ENCODE measurements at places on chromosomes 16 and 17.

DNA sequence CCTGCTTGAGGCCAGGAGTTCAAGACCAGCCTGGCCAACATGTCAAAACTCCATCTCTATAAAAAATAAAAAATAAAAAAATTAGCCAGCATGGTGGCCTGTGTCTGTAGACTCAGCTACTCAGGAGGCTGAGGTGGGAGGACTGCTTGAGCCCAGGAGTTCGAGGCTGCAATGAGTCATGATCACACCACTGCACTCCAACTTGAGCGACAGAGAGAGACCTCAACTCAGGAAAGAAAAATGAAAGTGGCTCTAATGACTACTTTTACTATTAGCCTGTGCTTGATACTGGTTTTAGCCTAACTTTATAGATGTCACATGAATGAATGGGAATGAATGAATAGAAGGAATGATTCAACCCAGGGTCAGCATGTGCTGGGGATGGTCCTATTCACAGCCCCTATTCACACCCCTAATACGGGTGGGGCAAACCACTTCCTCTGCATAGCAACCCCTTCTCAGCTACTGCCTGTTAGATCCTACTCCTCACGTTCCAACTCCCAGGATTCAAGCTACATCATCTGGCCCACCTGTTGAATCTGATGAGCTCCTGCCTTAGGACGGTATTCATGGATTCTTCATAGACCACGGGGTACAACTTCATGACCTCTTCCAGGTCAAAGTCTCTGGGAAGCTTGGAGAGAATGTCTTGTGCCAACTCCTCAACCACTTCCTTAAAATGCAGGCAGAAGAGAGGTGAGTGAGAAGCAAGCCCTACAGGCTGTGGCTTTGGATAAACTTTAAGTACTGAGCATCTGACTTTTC, 40.5 kb downstream of the LYRM1 start:
- no peak for DNase-seq

GRCh38 chr17:8292639-8293395, 2.4 kb downstream of the SLC25A35 start:
- DNase-seq = no peak

DNA sequence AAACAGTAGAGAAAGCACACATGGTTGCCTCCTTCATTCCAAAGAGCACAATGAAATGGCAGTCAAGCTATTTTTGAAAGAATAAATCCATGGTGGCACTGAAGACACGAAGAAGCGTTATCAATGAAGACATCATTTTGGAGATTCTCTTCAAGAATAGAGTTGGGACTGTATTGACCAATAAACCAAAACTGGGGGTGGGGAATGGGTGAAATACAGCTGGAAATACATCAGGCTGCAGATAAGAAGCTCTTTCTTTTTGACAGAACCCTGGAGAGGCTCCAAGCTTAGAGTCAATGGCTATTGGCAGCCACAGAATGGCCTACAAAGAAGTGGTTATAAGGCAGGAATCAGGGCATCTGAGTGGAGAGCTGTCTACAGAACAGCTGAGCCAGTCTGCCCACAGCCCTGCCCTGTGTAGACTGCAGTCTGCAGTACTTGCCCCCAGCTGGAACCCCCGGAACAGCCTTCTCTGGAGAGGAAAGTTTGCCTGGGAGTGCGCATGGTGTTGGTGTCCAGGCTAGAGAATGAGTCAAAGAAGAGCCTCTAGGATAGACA, 100.4 kb downstream of the STX8 start:
- DNase-seq = no peak

GRCh38 chr17:61312406-61313295, 87.0 kb upstream of the TBX2 start:
- no peak for DNase-seq

DNA sequence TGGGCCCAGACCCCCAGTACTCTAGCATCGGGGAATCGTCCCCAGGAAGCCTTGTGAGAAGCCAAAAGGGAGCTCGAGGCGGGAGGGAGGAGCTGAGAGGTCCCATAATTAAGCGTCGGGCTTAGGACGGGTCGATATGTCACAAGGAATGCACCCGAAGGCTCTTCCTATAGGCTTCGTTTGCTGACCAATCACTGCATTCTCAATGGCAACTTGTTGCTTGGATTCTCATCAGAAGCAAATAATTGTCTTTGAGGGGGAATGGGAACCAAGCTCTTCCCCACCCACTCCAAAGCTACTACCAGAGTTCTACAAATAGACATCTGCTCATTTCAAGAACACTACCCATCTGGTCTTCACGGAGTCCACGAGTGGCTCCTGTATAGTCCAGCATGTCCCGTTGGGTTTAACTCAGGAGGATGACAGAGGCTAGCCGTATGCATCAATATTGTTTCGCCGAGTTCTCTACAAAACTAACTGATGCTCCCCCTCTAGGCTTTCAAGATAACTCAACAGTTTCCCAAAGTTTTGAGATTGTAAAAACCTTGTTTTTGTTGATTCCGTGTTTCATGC, 628 bp upstream of the BLMH start:
- DNase-seq = no peak

DNA sequence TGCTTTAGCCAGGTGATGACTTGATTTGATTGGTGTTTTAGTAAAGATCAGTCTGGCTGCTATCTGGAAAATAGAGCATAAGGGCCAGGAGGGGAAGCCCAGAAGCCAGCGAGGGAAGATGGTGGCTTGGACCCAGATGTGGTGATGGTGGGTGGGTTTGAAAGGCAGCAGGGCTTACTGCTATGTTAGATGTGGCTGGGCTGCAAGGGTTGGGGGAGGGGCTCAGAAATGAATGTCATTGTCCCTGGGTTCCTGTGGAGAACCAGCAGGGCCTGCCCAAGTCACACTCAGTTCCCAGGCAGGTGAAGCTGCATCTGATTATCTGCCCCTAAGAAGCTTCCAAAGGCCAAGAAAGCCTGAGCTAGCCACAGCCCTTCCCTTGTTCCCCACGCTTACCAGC, 71.7 kb upstream of the BRD7 start:
- no peak for DNase-seq

DNA sequence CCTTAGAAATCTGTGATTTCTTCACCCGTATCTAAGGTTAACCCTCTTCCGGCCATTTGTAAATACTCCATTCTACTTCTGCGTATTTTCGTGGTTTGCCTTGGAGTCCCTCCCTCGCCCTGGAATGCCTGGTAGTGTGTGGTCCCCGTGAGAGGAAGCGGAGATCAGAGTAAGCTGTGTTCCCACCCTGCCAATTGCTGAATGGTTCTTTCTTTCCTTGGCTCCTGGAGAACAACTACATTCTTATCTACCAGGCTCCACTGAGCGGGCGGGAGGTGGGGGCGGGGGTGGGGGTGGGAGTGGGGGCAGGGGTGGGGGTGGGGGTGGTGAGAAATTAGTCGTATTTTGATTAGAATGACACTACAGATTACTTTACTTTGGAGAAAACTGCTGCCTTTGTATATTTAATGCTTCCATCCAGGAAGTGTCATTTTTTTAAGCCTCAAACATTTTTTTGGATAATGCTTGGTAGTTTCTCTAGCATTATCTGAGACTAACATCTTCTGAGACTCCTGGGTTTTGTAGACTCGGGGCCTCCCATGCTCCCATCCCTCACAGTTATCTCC, 20.9 kb upstream of the FASN start:
- no peak for DNase-seq

GRCh38 chr16:48366165-48367093, 18.8 kb downstream of the SIAH1 start:
- DNase-seq = no peak

GRCh38 chr16:17155485-17155884, 315.3 kb downstream of the XYLT1 start:
- DNase-seq = no peak

DNA sequence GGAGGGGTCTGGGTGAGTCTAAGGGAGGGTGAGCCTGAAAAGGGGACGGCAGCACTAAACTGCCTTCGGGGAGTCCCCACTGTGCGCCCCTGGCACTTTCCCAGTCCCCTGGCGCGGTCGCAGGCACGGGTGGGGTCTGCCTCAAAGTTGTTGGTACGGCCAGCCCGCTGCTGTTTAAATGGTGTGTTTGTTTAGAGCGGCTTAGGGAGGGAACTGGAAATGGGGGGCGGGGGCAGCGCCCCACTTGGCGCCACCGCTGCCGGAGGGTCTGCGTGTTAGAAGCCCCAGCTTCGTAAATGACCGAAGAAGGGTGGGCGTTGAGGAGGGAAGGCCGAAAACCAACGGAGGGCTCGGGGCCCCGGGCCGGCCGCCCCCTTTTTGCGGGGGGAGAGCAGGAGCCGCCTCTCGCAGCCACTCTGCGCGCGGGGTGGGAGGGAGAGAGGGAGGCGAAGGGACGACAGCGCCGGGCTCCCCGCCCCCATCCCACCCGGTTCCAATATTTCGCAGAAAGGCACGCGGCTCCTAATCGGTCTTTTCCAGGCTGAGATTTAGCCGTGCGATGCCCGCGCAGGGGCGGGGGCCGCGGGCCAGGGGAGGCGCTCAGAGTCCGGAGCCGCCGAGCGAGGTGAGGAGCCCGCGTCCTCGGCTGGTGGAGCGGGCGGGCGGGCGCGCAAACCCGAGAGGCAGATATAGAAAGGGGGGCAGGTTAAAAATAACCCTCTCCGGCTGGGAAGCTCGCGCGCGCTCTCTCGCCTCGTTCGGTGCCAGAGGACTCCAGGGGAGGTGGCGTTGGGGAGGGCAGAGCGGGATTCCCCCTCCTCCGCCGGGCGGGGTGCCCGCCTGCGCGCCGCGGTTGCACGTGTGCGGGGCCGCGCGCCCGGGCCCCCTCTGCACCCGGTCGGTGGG, 54.9 kb downstream of the SREBF1 start:
- DNase-seq = no peak

- no peak for DNase-seq
These were observed 262.1 kb upstream of the CA10 start for GRCh38 chr17:52420555-52421078.

- DNase-seq = no peak
These were observed 9.2 kb downstream of the HSBP1 start for GRCh38 chr16:83817022-83817421.

- no peak for DNase-seq
These were observed 60.2 kb downstream of the WIPI1 start for GRCh38 chr17:68397108-68397536.

GRCh38 chr16:49924078-49924477, 68.2 kb upstream of the ZNF423 start:
- no peak for DNase-seq

DNA sequence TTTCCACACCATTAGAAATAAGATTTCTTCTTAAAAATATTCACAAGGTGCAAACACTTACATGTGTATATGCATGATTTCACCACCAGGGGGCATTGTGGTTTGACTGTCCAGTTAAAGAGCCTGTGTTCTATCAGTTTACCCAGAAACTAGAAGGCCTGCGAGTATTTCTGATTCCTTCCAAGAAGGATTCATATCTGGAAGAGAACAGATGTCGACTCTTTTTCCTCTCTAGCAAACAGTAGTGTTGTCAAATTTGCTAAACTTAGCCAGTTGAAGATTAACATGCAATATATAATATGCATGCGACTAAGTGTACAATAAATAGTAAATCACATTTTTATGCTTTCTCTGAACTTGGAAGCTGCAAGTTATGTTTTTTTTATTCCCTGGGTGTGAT, 404.1 kb downstream of the WWOX start:
- DNase-seq = peak; percentile 12

- DNase-seq = no peak
These were observed 223.3 kb downstream of the CBLN1 start for GRCh38 chr16:49058382-49058781.

GRCh38 chr17:61247439-61247838, 152.2 kb upstream of the TBX2 start:
- DNase-seq = no peak

DNA sequence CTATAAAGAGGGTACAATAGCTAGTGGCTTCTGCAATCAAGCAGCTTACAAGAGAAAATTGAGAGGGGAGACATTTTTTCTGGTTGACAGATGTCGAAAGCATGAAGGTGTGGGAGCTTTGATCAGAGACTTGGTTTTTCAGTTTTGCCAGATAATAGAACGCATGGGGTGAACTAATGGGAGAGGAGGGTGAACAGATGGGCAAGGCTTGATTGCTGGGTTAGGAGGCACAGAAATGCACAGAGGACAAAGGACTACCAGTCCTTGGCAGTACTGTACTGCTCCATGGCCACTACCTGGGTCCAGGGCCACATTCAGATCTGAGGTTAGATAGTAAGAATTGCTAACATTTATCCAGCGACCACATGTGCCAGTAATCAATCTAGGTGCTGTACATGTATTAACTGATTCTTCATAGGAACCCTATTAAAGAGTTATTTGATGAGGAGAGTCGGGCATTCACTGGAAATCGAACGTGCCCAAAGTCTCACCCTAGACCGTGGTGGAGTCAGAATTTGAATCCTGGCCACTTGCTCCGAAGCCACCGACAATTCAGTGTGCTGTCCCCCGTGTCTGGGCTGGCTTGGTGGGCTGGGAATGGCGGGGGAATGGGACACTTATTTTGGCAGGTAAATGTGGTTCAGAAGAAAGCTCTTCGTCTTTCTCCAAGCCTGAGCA, 873 bp upstream of the KSR1 start:
- no peak for DNase-seq

- no peak for DNase-seq
These were observed 10.1 kb upstream of the CA4 start for GRCh38 chr17:60139438-60140285.
